ENCODE measurements at places on chromosomes 13 and 19.

DNA sequence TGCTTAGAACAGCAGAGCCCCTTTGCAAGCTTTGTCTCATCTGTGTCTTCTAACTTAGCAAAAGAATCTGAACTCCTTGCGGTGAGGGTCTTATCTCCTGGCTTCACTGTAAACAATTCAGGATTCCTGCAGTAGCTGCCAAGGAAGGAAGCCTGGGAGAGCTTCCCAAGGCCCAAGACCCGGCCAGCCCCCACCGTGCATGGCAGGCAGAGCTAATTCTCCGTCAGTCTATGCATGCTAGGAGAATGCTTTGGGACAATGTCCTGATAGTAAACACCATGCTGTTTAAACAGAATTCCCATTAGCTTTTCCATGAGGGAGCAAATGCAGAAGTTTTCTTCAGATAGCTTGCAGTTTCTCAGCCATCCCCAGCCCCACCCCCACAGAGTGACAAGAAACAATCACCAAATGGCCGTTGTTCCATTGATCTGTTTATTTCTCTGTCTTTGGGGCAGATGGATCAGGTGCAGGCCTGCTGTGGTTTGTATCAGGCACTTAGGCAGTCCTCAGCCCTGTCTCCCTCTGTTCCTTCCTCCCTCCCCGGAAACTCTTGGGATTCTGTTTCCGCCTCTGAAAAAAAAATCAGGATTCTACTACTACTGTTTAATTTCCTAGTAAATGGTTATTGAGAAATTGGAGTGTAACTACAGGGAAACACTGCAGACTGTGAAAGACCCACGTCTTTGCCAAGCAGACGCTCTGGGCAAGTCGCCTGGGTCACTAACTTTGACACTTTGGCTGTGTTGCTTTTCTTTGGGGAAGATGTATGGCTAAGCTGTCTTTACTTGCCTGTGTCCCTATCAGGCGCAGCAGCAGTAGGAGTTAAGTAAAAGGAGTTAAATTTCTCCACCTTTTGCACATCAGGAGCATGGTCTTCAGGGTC lies 40.7 kb upstream of the SPATA13 start:
- DNase-seq: no peak

- DNase-seq: no peak
Measured at GRCh38 chr19:30888937-30889336, 460.3 kb downstream of the TSHZ3 start.

DNA sequence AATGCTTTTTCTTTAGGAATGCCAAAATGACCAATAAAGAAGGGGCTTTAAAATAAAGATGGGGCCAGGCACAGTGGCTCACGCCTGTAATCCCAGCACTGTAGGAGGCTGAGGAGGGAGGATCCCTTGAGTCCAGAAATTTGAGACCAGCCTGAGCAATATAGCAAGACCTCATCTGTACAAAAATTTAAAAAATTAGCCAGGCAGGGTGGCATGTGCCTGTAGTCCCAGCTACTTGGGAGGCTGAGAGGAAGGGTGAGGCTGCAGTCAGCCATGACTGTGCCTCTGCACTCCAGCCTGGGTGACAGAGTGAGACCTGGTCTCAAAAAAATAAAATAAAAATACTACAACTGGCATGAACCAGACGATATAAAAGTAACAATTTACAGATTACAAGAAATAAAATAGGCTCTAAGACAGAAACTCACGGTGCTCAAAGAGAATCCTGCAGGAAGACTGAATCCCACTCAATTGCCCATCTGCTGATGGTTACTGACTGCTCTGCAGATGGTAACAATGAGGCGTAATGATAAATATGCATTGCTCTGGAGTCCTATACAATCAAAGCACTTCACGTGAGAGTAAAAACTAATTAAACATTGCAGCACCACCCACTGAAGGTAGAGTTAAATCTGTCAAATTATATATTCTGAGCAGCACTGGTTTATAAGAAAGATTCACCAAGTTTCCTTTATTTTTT lies 93.2 kb downstream of the LHFPL6 start:
- no peak for DNase-seq

- DNase-seq: peak; percentile 65
Measured at GRCh38 chr13:114143806-114144605, 11.6 kb upstream of the RASA3 start.

DNA sequence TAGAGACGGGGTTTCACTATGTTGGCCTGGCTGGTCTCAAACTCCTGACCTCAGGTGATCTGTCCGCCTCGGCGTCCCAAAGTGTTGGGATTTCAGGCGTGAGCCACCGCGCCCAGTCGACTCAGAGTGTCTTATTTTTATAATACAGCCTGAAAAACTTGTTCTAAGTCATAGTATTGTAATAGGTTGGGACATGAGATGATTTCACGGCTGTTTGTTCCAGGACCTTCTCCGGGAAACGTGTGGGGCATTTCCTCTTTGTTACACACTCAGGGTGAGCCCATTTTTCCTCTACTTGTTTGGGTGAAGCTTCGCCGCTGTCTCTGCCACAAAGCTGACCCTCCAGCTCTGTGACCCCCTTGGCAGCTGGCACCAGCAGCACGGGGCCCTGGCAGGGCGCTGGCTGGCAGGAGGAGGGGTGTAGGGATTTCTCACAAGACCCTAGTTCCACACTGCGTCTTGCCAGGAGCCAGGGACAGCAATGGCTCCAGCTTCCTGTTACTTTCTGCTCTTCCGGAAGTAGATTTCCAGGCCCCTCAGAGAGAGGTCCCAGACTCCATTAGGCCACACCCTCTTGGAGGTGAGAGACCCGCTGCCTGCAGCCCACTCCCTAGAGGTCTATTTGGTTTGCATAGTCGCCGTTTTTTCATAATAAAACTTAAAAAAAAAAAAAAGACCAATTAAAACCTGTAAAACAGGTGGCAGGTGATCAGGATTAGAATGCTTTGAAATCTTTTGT lies 15.6 kb downstream of the FGF21 start:
- no peak for DNase-seq

DNA sequence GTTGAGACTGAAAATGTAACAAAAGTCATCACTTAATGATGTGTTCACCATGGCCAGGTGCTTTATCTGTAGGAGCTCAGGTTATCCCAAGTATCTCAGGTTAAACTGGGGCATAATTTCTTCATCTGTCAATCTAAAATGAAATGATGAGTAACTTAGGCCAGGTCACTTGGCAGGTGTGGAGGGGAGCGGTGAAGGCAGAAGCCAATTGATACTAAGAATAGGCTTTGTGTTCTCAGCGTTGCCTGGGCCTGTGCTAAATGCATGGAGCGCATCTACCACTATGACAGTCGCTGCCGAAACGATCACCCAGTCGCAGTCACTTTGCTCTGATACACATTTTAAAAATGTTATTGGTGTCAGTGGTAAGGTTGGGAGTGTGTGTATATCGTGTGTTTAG lies 91.6 kb downstream of the FGF9 start:
- no peak for DNase-seq

DNA sequence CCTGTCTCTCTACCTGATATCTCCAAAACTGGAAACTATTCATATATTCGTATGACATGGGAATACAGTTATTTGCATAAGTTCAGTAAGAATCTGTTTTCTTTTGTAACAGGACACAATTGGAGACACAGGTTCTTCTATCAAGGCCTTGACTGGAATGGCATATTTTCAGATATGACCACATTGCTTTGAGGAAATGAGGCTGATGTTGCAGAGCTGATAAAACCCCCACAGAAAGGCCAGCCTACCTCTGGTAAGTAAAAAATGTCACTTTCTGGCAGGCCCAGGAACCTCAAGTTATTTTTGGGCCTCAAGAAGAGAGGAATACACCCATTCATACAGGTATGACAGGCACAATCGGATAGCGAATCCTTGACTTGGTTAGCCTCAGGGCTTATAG lies 29.5 kb upstream of the KBTBD6 start:
- no peak for DNase-seq

DNA sequence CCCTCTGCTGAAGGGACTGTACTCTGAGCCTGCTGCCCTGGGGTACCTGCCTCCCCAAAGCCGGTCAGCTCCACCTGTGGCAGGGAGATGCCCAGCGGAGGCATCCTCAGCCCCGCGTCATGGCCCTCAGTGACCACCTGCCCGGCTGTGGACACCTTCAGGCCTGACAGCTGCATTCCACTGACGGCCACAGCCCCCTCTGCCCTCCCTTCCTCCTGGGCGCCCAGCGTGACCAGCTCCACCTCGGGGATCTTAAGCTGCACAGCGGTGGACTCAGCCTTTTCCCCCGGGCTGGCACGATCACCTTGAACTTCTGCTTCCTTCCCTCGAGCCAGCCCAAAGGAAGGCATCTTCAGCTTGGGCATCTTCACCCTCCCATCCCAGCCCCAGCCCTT lies 4.8 kb upstream of the HIPK4 start:
- DNase-seq: no peak

- DNase-seq: no peak
Measured at GRCh38 chr13:63625869-63626268, 2210.2 kb upstream of the PCDH20 start.

GRCh38 chr19:41696402-41697197 lies 8.5 kb upstream of the CEACAM7 start:
- no peak for DNase-seq

DNA sequence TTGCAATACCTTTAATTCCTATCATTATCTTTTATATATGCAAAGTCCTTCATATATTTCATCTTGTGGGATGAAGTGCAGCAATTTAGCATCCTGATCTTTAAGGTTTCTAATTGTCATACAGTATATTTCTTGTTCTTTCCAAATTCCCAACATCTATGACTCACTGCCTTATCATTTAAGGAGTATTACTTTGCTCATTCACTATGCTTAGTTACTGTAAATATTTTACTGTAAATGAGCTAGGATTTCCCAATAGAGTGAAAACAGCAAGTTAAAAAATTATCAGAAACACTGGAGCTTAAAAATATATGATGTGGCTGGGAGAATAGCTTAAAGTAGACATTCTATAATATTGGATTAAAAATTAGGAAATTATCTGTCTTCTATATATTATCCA lies 69.9 kb downstream of the SLITRK6 start:
- DNase-seq: no peak

- DNase-seq: peak; percentile 65
Measured at GRCh38 chr19:1213391-1214286, 8.1 kb downstream of the STK11 start.

GRCh38 chr19:49589502-49589905 lies 1.5 kb upstream of the PRR12 start:
- DNase-seq: no peak

DNA sequence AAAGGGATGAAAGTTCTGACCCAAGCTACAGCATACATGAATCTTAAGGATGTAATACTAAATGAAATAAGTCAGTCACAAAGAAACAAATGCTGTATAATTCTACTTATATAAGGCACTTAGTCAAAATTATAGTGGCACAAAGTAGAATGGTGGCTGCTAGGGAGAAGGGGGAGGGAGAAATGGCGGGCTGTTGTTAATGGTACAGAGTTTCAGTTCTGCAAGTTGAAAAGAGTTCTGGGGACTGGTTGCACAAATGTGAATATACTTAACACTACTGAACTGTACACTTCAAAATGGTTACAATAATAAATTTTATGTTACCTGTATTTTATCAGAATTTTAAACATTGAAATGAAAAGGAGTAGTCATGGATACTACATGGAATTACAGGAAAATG lies 48.9 kb upstream of the CLDN10 start:
- no peak for DNase-seq

GRCh38 chr19:49042177-49042576 lies 1.5 kb upstream of the CGB5 start:
- no peak for DNase-seq

GRCh38 chr13:75481176-75482069 lies 546 bp downstream of the TBC1D4 start:
- DNase-seq: no peak

GRCh38 chr13:38752686-38753085 lies 65.8 kb downstream of the FREM2 start:
- no peak for DNase-seq

DNA sequence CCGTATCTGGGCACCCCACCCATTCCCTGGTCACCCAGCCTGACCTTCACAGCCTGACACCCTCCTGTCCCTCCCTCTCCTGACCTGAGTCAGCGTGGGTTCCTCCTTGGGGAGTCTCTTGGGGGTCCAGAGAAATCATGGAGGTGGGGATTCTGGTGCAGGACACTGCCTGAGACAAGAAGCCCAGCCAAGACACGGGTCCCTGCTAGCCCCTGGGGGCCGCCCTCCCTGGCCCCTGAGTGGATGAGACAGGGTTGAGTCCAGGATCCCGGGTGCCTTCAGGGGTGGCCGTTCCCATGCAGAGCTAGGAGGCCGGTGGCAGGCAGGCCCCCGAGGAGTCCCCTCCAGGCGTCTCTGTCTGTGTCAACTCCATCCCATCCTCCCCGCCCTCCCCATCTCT lies 1.6 kb downstream of the MAP2K7 start:
- no peak for DNase-seq

DNA sequence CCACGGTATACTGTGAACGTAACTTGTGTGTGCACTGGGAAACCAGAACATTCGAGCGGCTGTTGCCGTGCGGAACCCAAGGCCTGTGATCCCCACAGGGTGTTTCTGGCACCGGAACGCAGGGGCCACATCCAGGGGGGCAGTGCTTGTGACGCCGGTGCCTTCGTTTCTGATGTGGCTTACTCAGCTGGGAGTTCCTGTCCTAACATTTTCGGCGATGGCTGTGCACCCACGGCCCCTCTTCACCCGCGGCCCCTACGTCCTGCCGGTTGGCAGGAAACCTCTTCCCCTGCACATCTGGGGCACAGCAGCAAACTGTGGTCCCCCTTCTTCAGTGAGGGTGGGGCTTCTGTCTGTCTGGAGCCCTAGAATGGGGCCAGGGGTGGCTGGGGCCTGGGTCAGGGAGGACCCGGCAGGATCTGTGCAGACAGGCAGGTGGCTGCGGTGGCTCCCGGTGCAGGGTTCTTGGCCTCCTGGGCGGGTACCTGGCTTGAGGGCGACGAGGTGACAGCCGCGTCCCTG lies 26.2 kb downstream of the CSNK1G2 start:
- no peak for DNase-seq

GRCh38 chr13:39244561-39245230 lies 206.4 kb downstream of the NHLRC3 start:
- DNase-seq: no peak

DNA sequence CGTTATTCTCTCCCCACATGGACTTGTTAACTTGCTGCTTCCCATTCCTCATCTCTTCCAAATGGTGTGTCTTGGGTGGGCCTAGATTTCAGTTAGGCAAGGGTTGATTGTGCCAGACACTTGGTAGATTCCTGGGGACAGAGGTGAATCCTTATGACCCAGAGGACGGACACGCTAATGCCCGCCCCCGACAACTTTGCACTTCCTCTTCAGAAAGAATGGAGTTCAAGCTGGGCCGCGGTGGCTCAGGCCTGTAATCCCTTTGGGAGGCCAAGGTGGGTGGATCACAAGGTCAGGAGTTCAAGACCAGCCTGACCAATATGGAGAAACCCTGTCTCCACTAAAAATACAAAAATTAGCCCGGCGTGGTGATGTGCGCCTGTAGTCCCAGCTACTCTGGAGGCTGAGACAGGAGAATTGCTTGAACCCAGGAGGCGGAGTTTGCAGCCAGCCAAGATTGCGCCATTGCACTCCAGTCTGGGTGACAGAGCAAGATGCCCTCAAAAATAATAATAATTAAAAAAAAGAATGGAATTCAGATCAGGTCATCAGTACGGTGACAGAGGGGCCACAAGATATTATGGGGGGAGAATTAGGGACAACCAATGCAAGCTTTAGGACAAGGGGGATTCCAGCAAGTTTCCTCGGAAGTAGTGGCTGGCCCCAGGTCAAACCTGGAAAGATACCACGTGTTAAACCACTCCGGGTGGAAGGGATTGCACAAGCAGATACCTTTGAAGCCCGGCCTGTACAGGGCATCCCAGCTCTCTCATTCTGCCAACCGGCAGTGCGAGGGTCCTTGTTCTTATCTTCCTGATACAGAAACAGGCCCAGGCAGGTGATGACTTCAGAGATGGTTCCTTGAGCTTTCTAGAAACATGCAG lies 2.7 kb downstream of the MYO9B start:
- DNase-seq: no peak

All from hematopoietic multipotent progenitor cell treated with erythropoietin and hydrocortisone succinate and interleukin-3 and kit ligand, for 15 days (in vitro differentiated cells).